Uterine smooth muscle cell (primary cell): ENCODE measurements at places on chromosomes 16 and 17. TPM values are rescaled to one million over a fixed set of nuclear protein-coding genes. Genes with fewer than 3 reads are reported as not detected.

TPSD1 gene
- not detected in 2 replicates for total RNA-seq

SOX15 gene
- 0.12 and 0.33 TPM in 2 replicates for total RNA-seq

FBXW10B gene
- total RNA-seq: 0.62 and 0.89 TPM in 2 replicates

YBX2 gene
- total RNA-seq: under 0.01 TPM in 2 replicates

SMIM36 gene
- total RNA-seq: not detected in 2 replicates

BIRC5 gene
- 41.4 and 109 TPM in 2 replicates for total RNA-seq

ZNF19 gene
- total RNA-seq: 2.9 and 4.0 TPM in 2 replicates

C16orf89 gene
- 0.12 and 0.22 TPM in 2 replicates for total RNA-seq
